ENCODE measurements at places on chromosomes 13 and 19.

DNA sequence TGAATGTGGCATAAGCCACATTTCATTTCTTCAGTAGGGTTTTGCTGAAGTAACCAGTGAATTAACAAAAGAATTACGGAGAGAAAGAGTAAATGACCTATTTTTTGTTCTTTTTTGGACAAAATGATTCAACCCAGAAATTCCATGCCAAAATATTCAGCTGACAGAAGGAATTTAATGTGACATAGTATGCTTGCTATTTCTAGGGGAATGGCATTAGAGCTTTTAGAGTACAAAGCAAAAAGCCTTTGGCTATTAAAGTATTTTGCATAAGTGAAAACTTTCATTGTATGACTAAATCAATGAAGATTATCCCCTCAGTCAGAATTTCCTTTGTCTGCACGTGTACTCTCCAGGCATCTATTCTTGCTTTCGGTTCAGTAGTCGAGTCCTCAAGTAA is 465.3 kb downstream of the COG6 start:
- no peak for DNase-seq

GRCh38 chr19:18866800-18867123 is 29.2 kb downstream of the CERS1 start:
- DNase-seq = no peak

- no peak for DNase-seq
Measured at GRCh38 chr13:113785051-113786010, 26.3 kb downstream of the TMEM255B start.

GRCh38 chr19:44180968-44181367 is 16.1 kb downstream of the ZNF226 start:
- DNase-seq = no peak

- no peak for DNase-seq
Measured at GRCh38 chr19:3483226-3483628, at the start of gene SMIM44. Gene SMIM44 (minus strand): TSS chr19:3483441. CDS start chr19:3483403, 38 bp downstream.

DNA sequence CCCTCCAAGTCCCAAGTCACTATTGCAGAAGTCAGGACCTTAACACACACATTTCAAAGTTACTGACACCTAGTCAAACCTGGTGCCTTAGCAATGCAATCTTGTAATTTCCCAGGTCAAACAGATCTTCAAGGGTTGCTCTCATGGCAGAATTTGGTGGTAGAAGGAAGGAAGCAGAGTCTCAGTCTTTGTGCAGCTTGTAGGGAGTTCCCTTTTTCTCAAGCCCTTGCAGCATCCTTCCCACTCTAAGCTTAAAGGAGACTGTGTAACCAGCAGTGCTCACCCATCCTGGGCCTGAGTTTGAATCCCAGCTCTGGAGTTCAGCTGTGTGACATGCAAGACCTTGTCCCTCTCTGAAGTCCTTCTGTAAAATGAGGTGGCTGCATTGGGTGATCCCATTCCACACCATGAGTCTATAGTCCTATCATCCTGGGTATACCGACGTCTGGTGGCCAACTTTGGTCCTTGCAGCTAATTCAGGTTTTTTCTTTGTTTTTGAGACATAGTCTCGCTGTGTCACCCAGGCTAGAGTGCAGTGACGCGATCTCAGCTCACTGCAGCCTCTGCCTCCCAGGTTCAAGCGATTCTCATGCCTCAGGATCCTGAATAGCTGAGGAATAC is 9.8 kb downstream of the SIGLEC10 start:
- no peak for DNase-seq

- DNase-seq = no peak
Measured at GRCh38 chr13:39129213-39129612, 91.0 kb downstream of the NHLRC3 start.

GRCh38 chr19:55085923-55086715 is 10.4 kb downstream of the EPS8L1 start:
- no peak for DNase-seq

- DNase-seq = no peak
Measured at GRCh38 chr19:17719730-17720400, 585 bp downstream of the MAP1S start.

DNA sequence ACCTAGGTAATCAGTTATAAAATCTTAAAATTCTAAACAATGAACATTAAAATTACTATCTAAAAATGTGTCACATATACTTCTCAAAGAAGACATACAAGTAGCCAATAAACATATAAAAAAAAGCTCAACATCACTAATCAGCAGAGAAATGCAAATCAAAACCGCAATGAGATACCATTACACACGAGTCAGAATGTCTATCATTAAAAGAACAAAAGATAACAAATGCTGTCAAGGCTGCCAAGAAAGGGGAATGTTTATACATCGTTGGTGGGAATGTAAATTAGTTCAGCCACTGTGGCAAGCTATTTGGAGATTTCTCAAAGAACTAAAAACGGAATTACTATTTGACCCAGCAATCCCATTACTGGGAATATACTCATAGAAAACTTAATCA is 310.3 kb upstream of the EDNRB start:
- DNase-seq = no peak

GRCh38 chr19:13849991-13850909 is 26.7 kb upstream of the NANOS3 start:
- peak; percentile 92 for DNase-seq

- DNase-seq = no peak
Measured at GRCh38 chr19:19581391-19581790, 37.1 kb downstream of the PBX4 start.

DNA sequence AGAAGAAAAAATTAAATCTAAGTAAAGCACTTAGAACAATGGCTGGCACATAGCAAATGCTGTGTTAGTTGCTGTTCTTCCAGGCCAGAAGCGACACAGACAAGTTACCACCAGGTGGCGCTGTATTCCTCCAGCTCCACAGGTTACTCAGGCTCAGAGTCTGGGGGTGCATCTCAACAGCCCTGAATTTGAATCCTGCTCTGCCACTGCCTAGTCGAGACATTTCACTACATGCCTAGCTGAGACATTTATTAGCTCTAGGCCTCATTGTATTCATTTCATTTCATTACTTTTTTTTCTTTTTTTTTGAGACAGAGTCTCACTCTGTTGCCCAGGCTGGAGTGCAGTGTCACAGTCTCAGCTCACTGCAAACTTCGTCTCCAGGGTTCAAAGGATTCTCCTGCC is 16.4 kb upstream of the CYP2B6 start:
- peak; percentile 81 for DNase-seq

DNA sequence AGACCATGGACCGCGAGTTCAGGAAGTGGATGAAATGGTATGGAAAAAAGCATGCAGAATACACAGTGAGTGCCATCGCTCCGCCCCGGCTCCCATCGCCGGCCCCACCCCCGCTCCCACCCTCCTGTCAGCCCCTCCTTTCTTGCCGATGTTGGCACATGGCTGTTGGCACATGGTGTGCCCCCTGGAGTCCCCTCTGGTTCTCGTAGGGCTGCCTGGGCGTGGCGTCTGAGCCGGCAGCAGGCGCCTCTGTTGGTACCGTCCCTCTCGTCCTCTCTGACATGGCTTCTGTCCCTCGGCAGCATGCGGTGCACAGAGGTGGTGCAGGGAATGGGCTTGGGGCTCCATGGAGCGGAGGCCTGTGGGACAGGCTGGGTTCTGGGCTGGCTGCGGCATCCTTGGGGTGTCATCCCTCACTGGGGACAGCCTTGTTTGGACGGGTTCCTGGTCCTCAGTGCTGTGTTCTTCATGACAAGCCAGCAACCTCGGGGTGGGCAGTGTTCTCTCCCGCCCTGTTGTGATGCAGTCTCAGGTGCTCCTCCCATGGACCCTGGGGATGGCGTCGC is 30.9 kb downstream of the DOT1L start:
- no peak for DNase-seq

- peak; percentile 32 for DNase-seq
Measured at GRCh38 chr13:112106478-112107141, 39.7 kb downstream of the SOX1 start.

GRCh38 chr19:42466521-42467182 is 23.9 kb upstream of the CXCL17 start:
- DNase-seq = no peak

DNA sequence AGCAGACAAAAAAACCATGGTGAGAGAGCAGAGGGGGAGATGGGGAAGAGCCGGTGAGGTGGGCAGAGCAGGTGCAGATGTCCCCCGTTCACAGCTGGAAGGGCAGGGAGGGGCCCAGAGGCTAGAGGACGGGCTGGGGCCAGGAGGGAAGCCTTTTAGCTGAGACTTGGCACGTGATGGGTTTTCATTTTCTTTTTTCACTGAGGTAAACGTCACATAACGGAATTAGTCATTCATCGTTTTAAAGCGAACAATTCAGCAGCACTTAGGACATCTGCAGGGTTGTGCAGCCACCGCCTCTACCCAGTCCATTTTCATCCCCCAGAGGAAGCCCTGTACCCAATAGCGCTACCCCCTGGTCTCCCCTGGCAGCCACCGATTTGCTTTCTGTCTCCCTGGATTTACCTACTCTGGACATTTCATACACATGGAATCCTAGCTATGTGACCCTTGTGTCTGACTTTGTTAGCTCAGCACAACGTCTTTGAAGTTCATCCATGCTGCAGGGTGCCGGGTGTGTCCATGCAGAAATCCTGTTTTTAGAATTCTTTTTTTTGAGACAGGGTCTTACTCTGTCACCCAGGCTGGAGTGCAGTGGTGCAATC is 16.0 kb upstream of the EMC10 start:
- no peak for DNase-seq

DNA sequence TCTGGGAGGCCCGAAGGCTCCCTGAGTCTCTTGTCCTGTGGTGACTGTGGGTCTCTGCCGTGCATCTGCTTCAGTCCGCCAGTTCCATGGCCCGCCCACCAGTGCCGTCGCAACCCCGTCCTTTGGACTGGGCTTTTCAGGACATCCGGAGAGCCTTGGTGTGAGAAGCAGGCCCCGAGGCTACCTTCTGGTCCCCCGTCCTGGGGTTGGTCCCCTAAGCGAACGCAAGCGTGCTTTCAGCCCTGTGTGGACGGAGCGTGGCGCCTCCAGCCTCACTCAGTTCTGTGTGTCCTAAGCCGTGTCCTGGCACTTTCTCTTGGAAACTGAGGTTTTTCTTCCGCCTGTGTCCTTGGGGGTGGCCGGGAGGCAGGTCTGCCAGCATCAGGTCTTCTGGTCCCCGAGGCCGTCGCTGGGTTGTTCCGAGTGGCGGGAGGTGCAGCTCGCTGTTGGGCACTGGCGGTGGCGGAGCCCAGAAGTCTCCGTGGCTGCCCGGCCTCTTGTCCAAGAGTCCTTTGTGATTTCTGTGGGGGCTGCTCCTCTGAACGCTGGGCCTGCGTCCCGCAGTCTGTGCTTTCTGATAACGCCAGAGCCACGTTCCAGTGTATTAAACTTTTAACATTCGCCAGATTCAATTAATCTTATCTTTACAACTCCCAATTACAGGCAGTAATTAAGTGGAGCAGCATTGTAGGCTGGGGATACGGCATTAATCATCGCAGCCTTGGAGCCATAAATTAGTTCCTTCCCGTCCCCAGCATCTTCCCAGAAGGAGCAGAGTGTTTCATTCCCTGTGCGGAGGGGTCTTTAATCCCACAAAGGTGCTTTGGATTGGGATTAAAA is 99.5 kb downstream of the KDM4B start:
- no peak for DNase-seq

GRCh38 chr13:49958321-49958720 is 22.2 kb upstream of the SPRYD7 start:
- no peak for DNase-seq

GRCh38 chr13:109043636-109044035 is 414.2 kb downstream of the MYO16 start:
- no peak for DNase-seq

GRCh38 chr13:66859934-66860877 is 369.9 kb downstream of the PCDH9 start:
- DNase-seq = peak; percentile 15

GRCh38 chr13:110666255-110666533 is 39.7 kb downstream of the CARS2 start:
- DNase-seq = no peak

- DNase-seq = no peak
Measured at GRCh38 chr19:58516964-58517833, 2.4 kb downstream of the ZBTB45 start.

DNA sequence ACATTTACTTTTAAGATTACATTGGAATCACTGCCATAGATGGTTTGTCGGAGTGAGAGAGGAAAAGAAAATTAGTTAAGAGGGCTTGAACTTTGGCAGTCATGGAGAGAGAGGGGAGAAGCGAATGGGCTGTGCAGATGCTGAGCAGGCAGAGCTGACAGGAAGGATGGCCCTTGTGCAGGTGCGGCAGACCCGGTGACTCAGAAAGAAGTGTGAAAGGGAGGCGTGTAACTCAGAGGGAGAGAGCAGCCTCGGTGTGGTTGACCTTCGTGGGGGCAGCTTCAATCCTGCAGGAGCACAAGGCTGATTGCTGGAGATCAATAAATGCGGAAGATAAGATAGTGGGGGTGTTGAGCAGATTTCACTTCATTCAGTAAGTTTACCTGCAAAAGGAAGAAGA is 76.9 kb downstream of the TNFSF13B start:
- no peak for DNase-seq

DNA sequence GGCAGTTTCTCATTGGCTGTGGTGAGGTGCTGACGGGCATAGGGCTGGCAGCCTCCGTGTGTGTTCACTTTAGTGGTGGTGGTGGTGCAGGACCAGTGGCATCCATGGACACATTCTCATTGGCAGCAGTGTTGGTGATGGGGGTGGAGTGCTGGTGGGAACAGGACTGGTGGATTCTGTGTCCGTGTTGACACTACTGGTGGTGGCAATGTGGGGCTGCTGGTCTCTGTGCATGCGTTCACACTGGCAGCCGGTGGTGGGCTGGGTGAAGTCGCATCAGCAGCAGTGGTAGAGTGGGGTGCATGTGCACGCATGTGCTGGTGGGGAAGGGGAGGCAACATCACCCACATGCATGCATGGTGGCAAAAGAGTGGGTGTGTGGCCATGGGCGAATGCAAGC is 1471.4 kb upstream of the PCDH20 start:
- DNase-seq = no peak

GRCh38 chr13:47672245-47673008 is 328.6 kb downstream of the SUCLA2 start:
- no peak for DNase-seq

DNA sequence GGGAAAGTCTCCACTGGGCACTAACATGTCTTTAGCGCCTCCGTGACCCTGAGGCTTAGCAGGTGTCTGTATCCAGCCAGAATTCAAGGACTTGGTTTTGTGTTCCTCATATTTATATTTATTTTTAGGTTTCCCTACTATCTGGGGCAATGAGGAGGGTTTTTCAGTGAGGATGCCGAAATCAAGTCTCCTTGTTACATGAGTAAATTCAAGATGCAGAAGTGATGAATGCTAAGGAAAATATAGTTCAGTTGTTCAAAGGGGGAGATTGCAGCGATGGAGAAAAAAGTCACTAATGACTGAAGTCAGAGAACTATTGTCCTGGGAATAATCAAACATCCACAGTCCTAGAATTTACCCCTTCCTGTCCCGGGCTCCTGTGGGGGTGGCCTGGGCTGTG is 791 bp upstream of the ADGRE2 start:
- no peak for DNase-seq

GRCh38 chr13:27708325-27708724 is 84.0 kb upstream of the GSX1 start:
- no peak for DNase-seq

- no peak for DNase-seq
Measured at GRCh38 chr13:52638666-52639328, 3.4 kb upstream of the HNRNPA1L2 start.

GRCh38 chr19:47186446-47187334 is 44.3 kb downstream of the BBC3 start:
- DNase-seq = no peak

GRCh38 chr19:52190487-52191293 is 838 bp downstream of the PPP2R1A start:
- peak; percentile 64 for DNase-seq

Data from tongue (tissue), 3 donors.